ENCODE measurements at places on chromosomes 1 and 21. TPM values are rescaled to one million over a fixed set of nuclear protein-coding genes. Genes with fewer than 3 reads are reported as not detected.
A peak's percentile ranks its signal among the peaks of the same experiment; 100 is the strongest.

- peaks cover 47% of the 10 kb centered on the region for H3K36me3 ChIP-seq
- no peak overlapping the region for H3K27ac ChIP-seq
- H3K4me3 ChIP-seq: no peak overlapping the region
- peaks cover 34% of the 10 kb centered on the region for H3K4me1 ChIP-seq
- DNase-seq: no peak
Measured at GRCh38 chr1:101002551-101002950, 23.0 kb downstream of the DPH5 start.

DNA sequence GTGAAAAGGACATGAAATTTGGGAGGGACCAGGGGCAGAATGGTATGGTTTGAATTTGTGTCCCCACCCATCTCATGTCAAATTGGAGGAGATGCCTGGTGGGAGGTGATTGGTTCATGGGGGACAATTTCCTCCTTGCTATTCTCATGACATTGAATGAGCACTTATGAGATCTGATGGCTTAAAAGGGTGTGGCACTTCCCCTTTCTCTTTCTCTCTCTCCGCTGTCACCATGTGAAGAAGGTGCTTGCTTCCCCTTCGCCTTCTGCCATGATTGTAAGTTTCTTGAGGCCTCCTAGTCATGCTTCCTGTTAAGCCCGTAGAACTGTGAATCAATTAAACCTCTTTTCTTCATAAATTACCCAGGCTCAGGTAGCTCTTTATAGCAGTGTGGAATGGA, 7.6 kb upstream of the GBP4 start:
- no peak overlapping the region for H3K4me3 ChIP-seq
- H3K36me3 ChIP-seq: peaks cover 47% of the 10 kb centered on the region
- no peaks in the 10 kb centered on the region for H3K27me3 ChIP-seq
- H3K4me1 ChIP-seq: peaks cover 10% of the 10 kb centered on the region
- no peak overlapping the region for H3K27ac ChIP-seq

- no peaks in the 10 kb centered on the region for H3K36me3 ChIP-seq
- no peak overlapping the region for H3K4me3 ChIP-seq
- H3K4me1 ChIP-seq: peaks cover 21% of the 10 kb centered on the region
- no peak overlapping the region for H3K27ac ChIP-seq
- no peak for DNase-seq
- H3K27me3 ChIP-seq: peaks cover 12% of the 10 kb centered on the region
Measured at GRCh38 chr1:61158591-61158990, 76.2 kb downstream of the NFIA start.

GRCh38 chr1:22845398-22845935, 127.2 kb downstream of the LACTBL1 start:
- H3K27ac ChIP-seq: no peak overlapping the region
- H3K36me3 ChIP-seq: no peaks in the 10 kb centered on the region
- no peak for DNase-seq
- no peak overlapping the region for H3K4me3 ChIP-seq
- H3K27me3 ChIP-seq: peaks cover 38% of the 10 kb centered on the region

DNA sequence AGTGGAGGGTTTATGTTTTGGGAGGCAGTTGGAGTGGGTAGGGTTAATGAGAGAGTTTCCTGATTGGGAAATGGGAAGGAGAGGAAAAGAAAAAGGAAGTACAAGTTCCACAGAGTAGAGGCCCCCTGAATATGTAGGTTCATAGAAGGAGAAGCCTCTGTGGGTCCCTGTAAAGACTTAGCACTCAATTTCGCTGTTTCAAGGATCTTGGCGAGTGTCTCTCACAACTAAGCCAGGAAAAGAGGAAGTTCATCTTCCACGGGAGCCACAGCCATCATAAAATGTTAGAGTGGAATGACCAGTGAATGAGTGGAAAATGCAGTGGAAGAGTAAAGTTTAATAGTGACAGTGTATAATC, 17.4 kb upstream of the DPYD start:
- peaks cover 6% of the 10 kb centered on the region for H3K27me3 ChIP-seq
- H3K4me1 ChIP-seq: peaks cover 50% of the 10 kb centered on the region
- no peak for DNase-seq
- peaks cover 8% of the 10 kb centered on the region for H3K36me3 ChIP-seq
- H3K4me3 ChIP-seq: no peak overlapping the region
- H3K27ac ChIP-seq: peak overlapping the region; percentile 50

DNA sequence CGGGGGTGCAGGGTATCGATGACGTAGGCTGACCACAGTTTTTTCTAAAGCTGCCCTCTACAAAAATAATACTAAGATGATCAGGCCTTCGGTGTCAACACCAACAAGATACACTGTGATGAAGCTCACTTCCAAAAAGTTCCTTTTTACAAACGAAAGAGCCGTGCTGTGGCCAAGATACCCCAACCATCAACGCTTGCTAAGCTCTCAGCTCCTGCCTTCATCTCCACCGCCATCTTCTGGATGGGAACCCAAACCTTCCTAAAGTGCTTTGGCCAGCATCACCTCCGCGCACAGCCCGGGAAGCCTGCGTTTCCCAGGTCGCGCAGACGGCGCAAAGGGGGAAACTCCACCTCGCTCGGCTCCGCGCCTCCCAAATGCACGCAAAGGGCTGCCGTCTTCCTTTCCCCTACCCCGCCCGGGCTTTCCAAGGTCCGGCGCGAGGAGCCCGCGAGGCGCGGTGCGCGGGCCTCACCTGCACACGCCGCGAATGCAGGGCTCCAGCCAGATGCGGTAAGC, 541 bp downstream of the USP48 start:
- H3K4me1 ChIP-seq: peaks cover 34% of the 10 kb centered on the region
- peak overlapping the region; percentile 100 for H3K27ac ChIP-seq
- H3K27me3 ChIP-seq: peaks cover 5% of the 10 kb centered on the region
- peak; percentile 59 for DNase-seq

KANK4 gene
- total RNA-seq: not detected
